Activated CD4-positive, alpha-beta T cell treated with anti-CD3 and anti-CD28 coated beads, Interleukin-2, amount 50 U/mL, for 48 hours (primary cell): ENCODE measurements at places on chromosomes 5 and 9.
A peak's percentile ranks its signal among the peaks of the same experiment; 100 is the strongest.

DNA sequence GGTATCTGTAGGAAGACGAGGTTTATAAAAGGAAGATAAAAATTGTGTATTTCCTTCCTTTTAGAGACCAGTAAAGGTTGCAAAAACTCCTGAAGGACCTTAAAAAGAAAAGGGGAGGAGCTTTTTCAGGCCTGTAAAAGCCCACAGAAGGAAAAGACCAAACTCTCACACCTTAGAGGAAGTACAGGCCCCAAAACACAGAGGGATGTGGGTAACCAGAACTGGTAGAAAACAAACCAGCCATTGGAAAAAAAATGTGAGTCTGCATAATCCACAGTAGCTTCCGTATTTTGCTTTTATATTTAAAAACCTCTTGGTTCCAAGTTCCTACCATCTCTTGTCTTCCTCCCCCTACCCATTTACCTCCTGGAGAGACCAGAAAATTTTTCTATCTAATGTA lies 8.5 kb downstream of the GIN1 start:
- DNase-seq: no peak

DNA sequence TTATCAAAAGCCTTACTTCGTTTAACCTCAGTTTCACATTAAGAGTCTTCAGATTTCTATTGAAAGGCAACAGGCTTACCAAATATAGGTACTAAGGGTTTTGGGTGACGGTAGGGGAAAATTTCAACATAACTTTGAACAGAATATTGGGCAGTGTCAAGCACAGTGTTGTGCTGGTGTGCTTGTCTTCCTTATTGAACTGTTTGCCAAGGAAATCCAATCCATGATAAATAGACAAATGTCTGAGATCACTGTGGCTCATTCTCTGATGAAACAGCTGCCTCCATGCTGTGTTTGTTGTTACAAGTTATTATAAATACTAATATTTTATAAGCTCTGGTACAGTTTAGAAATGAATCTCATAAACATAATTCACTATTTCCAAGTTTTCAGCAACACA lies 730.1 kb downstream of the NR2F1-AS1 start:
- no peak for DNase-seq

GRCh38 chr9:136218673-136219072 lies 13.7 kb upstream of the LHX3 start:
- DNase-seq: no peak

GRCh38 chr9:122797316-122798063 lies 2.4 kb upstream of the OR1K1 start:
- DNase-seq: no peak

GRCh38 chr9:95857896-95858295 lies 17.6 kb upstream of the ERCC6L2 start:
- no peak for DNase-seq

GRCh38 chr5:6704361-6704851 lies 8.8 kb upstream of the TENT4A start:
- no peak for DNase-seq

DNA sequence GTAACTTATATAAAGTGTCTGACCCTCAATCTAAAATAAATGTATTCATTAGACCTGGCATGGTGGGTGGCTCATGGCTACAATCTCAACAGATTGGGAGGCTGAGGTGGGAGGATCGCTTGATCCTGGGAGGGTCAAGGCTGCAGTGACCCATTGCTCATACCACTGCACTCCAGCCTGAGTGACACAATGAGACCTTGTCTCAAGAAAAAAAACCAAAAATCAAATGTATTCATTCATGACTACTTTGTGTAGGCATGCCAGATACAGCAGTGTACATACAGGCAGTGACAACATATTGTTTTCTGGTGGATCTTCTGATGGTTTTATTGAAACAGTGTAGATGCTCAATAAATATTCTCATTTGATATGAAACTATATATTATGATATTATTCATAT lies 201.0 kb downstream of the TRIM32 start:
- no peak for DNase-seq

- DNase-seq: no peak
Measured at GRCh38 chr5:174723979-174724483, 351 bp upstream of the MSX2 start.

GRCh38 chr5:27876071-27876470 lies 837.7 kb upstream of the CDH9 start:
- DNase-seq: no peak

DNA sequence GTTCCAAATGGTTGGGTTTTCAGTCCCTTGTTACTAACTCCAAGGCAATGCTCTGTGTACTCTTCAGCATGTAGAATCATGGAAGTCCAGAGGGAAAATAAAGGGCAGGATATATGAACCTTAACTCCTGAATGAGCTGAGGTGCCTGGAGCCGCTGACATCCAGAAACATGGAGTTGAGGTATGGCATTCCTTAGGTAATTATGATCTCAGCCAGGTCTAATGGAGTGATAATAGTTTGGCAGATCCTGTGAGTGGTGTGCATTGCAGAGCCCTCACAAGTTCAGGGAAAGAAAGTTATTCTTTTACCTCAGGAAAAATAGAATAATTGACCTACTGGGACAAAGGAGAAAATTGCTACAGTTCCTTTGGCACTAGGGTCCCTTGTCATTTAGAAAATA lies 369.1 kb downstream of the ZNF608 start:
- DNase-seq: no peak

DNA sequence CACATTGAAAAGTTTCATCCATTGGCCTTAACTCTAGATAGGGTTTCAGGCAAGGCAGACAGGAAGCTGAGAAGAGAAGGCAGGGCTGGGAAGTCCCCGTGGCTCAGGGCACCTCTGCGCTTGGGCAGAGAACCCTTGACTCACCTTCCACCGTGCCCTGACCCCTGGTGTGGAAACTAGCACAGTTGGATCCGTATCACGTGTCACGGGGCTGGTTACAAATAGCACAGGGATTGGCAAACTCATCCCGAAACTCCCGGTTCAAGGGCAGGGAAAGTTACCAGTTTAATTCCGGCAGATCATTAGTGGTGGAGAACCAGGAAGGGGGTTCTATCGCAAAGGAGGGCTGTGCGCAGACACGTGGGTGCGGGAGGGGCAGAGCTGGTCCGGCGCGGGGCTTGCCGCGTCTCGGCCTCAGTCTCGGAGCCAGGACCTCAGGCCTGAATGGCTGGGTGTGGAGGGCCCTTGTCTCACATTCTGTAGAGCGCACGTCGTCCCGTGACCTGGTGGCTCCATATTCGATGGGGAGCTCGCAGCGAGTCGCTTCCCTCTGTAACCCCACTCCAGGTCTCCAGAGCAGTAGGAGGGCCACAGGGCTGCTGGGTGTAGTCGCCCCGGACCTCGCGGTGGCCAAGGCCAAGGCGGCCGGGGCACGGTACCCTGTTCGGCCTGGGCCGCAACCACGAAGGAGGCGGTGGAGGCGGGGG lies 771 bp upstream of the TMEM171 start:
- DNase-seq: peak; percentile 39

DNA sequence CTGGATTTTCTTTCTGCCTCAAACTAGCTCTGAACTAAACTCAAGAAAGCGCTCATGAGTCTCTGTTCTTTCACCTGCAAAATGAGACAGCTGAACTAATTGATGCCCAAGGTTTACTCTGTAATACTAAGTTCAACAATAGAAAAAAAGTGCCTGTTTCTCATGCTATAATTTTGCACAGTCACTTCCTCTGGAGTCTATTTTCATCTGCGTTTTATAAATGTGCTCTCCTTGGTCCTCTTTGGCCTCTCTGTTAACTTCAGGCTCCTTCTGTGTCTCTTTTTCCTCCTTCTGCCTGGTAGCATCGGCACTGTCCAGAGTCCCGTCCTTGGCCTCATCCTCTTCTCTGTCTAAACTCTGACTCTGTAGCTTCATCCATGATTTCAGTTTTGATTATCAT lies 311.9 kb upstream of the TLE4 start:
- no peak for DNase-seq

DNA sequence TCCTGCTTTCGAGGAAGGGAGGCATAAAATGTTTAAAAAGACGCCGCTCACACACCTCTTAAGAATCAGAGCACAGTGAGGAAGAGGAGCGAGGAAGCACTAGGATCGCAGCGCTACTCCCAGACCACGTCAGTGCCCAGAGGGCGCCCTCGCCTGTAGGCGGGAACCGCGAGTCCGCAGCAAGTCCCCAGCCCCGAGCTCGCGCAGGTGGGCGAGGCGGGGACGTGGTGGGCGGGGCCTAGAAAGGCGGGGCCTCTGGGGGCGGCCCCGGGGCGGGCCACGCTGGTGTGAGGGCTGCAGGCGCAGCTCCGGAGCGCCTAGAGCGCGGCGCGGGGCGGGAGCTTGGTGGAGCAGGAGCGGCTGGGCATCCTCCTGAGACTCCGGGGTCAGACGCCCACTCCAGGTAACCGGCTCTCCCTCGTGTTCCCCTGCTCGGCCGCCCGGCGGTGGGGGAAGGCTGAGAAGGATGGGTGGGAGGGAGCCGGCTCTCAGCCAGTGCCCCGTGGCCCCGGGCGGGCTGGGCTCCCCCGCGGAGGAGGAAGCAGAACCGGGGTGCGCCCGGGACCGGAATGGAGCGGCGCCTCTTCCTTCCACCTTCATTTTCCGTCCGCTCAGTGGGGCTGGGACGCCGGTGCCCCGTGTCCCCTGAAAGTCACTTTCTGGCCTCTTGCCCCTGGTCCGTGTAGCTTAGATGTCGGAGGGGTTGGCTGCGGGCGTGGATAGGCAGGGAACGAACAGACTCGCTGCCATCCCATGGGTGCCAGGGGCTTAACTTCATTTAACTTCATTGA lies at the start of gene GCNT1:
Gene GCNT1 (plus strand): TSS at position 280 of the 791 bp plus-strand sequence. CDS start 43,200 bp downstream, outside the sequence.
- peak; percentile 93 for DNase-seq

- no peak for DNase-seq
Measured at GRCh38 chr5:78587081-78587774, 61.3 kb downstream of the LHFPL2 start.

GRCh38 chr5:149732324-149733128 lies 2.4 kb downstream of the PPARGC1B start:
- no peak for DNase-seq

GRCh38 chr9:132187121-132187620 lies 25.3 kb downstream of the NTNG2 start:
- DNase-seq: no peak

- DNase-seq: peak; percentile 88
Measured at GRCh38 chr9:34500623-34501267, 22.0 kb downstream of the ENHO start.

DNA sequence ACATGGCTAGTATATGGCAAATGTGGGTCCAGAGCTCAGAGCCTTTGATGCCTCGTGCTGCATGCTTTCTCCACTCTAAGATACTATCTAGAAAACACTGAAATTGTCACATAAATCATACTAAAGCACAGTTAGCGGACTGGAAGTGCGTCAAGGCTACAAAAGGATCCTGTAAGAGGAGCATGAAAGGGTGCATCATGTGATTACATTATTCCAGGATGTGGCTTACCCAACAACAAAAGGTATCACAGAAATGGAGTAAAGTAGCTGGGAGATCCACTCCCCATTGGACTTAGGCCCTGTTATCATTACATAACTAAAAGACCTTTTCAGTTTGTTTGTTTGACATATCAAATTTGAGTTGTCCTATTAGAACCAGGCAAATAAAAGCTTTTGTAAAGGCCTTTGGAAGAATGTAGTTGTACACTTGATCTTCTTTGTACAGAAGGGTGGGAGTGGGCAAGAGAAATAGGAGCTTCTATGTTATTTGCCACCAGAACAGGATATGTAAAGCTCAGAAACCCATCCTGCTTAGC lies 6.9 kb downstream of the SLC31A1 start:
- no peak for DNase-seq

DNA sequence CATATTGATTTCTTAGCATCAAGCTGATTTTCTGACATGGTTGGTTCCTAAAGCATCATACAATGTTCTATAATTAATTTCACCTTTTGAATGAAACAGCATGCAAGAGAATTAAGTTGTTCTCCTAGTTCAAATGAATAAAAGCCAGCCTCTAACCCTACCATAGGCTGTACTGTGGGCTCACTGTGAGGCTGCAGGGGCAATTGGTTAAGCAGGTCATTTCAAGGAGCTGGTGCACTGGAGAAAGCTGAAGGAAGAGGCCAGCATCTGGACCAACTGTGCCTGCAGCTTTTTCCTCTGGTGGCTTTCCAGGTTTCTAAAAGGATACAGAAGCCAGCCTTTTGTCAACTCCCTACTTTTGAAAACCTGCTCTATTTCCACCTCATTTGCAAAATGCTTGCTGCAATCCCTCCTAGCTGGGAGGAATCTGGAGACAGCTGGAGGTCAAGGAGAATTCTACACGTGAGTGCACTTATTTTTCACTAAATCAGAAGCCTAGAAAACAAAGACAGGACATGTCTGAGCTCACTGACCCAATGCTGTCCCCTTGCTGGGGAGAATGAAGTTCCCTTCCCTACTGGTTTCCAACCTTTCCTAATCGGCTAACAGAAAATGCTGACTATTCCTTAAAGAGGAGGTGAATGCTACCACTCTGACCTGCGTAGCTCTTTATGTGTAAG lies 158.9 kb downstream of the APBA1 start:
- DNase-seq: no peak

GRCh38 chr5:72831685-72832084 lies 15.2 kb downstream of the TNPO1 start:
- no peak for DNase-seq

GRCh38 chr5:59874675-59875074 lies 18.9 kb downstream of the PDE4D start:
- DNase-seq: no peak

DNA sequence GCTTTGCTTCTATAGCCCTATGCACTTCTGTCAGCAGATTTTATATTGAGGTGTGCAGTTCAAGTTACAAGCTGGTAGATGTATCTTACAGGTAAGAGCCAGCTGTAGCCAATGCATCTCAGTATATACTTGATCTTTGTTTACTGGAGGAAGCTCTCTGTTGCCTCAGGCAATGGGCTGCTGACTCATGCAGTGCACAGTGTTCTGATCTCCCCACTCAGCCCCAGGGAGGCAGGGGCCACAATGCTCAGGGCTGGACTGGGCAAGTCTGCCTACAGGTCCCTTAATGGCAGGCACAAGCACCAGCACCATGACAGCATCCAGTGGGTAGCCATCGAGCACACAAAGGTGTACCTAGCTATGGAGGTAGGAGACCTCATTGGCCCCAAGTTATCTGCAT lies 178.8 kb upstream of the CDH10 start:
- no peak for DNase-seq

DNA sequence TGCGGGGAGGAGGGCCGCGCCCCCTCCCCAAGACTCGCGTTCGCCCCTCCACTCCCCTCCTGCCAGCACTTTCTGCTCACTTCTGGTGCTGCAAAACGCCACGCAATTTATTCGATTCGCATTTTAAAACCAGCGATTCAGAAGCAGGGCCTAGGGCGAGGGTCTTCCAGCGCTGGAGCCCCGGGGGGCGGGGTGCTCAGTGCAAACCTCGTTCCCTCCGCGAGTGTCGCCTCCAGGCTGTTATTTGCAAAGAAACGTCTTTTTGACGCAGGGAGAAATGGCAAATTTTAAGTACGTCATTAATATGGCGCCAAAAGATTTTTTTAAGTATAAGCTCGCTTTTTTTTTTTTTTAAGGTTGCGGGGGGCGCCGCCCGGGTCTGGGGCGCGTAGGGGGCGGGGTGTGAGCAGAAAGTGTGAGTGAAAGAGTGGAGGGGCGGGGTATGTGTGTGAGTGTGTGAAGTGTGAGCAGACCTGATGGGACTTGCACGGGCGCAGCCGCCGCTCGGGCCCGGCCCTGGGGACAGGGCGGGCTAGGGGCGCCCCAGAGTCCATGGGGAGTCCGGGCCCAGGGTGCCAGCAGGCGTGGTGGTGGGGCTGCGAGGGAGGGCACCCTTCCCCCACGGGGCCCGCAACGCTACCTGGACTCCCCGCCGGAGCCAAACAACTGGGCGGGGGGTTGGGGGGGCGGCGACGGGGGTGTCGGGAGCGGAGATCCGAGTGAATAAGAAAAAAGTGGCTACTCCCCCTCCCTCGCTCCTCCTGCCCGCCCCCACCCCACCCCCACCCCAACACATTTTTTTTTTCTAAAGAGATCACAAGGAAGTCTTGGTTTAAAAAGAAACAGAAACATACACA lies at the start of gene JADE2:
Gene JADE2 (plus strand): TSS at position 845 of the 857 bp plus-strand sequence. CDS start 10,188 bp downstream, outside the sequence.
- peak; percentile 80 for DNase-seq

- DNase-seq: no peak
Measured at GRCh38 chr5:171770153-171770552, 15.5 kb upstream of the SMIM23 start.
